ENCODE measurements at places on chromosomes 11 and 22.
A peak's percentile ranks its signal among the peaks of the same experiment; 100 is the strongest.

- no peak for DNase-seq
Measured at GRCh38 chr11:66373265-66373664, 1.7 kb upstream of the SLC29A2 start.

DNA sequence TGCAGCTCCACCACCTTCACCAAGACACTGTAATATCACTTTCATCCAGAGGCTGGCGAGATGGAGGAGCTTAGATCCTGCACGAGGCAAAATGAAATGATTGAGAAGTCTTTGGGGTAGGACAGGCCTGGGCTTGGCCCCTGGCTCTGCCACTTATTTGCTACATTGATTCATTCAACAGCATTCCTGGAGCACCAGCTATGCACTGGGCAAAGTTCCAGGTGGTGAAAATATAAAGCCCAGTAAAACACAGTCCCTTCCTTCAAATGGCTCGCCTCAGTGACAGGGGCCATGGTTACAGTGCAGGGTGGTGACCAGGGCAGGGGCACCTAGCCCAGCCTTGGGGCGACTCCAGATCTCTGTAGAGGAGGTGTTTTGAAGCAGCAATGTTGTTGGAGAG, 19.7 kb downstream of the ALX4 start:
- peak; percentile 41 for DNase-seq

- DNase-seq: no peak
Measured at GRCh38 chr11:113847111-113847510, 28.3 kb downstream of the USP28 start.

- no peak for DNase-seq
Measured at GRCh38 chr11:59866836-59867235, 549 bp upstream of the TCN1 start.

DNA sequence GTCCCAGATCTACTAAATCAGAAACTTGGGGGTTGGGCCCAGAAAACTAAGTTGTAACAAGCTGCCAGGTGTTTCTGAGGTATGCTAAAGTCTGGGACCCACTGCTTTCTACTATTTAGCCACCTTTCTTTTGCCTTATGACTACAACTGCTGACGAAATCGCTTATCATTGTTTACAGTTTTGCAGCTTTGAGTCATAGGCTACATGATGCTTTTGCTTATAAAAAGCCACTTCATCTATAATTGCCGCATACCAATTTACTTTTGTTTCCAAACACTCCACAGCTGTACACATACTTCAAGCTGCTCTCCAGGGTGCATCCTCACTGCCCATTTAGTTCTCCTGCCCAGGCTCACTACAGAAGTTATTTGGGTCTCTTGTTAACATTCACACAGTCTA, 144.7 kb downstream of the ENTHD1 start:
- DNase-seq: no peak

- DNase-seq: no peak
Measured at GRCh38 chr11:86442420-86442819, 67.7 kb downstream of the CCDC81 start.

DNA sequence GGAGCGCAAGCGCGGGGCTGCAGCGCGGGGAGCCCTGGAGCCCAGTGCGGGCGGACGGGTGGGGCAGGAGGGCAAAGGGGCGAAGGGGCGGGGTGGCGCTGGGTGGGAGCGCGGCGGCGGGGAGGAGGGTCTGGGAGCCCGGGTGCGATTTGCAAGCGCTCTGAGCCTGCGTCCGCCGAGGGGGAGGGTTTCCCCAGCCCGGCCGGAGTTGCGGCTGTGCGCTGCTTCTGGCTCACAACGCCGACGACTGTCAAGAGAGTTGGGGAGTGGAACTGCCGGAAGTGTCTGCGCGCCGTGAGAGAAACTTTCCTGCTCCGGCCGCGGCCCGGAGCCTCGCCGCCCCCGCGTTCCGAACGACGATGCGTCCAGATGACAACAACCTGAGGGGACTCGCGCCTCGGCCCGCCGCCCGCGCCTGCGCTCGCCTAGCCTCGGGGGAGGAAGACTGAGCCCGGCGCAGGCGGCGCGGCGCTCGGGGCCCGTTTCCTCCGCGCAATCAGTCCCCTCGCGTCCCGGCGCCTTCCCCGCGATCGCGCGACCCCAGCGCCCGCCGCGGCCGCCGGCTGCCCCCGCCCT, at the start of gene ARHGAP42:
ARHGAP42 (plus strand) TSS at position 235 of the 576 bp plus-strand sequence. CDS start 391 bp downstream, outside the sequence.
- DNase-seq: peak; percentile 58

- DNase-seq: no peak
Measured at GRCh38 chr11:35061516-35062440, 77.2 kb upstream of the CD44 start.

DNA sequence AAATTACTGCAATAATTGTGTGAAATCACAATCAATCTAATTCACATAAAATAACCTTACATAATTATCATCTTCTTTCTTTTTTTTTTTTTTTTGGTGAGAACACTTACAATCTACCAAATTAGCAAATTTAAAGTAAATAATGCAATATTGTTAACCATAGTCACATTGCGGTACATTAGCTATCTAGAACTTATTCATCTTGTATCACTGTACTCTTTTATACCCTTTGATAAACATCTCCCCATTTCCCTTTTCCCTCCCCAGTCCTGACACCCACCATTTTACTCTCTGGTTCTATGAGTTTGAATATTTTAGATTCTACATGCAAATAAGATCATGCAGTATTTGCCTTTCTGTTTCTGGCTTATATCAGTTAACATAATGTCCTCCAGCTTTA, 24.0 kb upstream of the PRAME start:
- DNase-seq: no peak

DNA sequence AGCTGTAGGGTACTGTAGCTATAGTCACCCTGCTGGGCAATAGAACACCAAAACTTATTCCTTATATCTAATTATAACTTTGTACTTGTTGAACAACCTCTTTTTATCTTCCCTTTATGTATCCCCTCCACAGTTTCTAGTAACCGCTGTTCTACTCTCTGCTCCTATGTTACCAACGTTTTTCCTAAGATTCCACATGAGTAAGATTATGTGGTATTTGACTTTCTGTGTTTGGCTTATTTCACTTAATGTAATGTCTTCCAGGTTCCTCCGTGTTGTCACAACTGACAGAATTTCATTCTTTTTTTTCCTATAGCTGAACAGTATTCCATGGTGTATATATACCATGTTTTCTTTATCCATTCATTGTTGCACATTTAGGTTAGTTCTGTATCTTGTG, 258.4 kb downstream of the DYNC2H1 start:
- DNase-seq: no peak

DNA sequence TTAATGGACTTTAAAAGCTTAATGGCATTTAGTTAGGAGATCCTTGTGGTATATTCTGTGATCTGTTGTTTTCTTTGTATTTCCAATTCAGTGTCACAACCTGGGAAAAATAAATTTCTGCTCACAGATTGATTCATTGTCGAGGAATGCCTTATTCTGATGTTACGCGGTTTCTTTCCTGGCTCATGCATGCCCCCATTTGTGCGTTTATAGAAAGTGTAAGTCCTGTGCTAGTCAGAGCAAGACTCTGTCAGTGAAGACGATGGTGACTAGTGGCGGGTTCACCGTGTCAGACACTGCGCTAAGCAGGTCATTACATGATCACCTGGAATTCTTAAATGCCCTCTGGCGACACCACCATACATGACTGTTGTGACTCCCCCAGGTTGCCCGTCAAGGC, 169.4 kb downstream of the TBC1D22A start:
- DNase-seq: no peak

- no peak for DNase-seq
Measured at GRCh38 chr11:19392847-19393518, 152.2 kb upstream of the E2F8 start.

GRCh38 chr11:65186701-65187100, 5.0 kb downstream of the CAPN1 start:
- DNase-seq: no peak

DNA sequence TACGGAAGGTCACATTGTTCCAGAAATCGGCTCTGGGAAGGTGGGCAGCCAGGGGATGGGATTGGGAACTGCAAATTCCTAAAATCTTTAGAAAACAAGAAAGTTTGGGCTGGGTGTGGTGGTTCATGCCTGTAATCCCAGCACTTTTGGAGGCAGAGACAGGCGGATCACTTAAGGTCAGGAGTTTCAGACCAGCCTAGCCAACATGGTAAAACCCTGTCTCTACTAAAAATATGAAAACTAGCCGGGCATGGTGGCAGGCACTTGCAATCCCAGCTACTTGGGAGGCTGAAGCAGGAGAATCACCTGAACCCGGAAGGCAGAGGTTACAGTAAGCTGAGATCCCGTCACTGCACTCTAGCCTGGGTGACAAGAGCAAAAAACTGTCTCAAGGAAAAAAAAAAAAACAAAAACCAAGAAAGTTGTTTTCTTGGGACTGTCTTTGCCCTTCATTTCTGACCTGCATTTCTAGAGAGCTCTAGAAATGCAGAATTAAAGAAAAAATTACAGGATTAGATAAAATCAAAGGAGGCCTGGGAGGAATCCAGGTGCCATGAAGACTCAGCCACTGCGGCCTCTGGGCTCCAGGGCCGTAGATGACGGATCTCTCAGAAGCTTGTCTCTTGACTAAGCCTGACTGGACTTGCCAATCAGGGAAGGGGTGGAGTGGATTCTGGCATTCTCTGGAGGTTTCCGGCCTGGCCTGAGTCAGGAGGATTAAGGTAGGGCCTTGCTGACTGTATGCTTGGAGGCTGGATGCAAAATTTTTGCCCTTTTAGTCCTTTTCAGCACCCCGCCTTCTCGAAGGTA, 5.3 kb upstream of the MALAT1 start:
- DNase-seq: peak; percentile 71

DNA sequence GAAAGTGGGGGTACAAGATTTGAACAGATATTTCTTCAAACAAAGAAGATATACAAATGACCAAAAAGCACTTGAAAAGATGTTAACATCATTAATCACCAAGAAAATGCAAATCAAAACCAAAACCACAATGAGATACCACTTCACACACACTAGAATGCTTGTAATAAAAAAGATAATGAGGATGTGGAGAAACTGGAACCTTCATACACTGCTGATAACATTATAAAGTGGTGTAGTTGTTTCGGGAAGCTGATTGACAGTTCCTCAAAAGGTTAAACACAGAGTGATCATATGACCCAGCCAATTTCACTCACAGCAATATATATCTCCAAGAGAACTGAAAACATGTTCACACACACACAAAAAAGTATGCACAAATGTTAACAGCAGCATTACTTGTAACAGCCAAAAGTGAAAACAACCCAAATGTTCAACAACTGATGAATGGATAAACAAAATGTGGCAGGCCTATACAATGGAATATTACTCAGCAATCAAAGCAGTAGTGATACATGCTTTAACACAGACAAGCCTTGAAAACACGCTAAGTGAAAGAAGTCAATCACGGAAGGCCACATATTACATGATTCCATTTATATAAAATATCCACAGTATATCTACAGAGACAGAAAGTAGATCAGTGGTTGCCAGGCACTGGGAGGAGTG, 15.1 kb downstream of the PITPNB start:
- no peak for DNase-seq

DNA sequence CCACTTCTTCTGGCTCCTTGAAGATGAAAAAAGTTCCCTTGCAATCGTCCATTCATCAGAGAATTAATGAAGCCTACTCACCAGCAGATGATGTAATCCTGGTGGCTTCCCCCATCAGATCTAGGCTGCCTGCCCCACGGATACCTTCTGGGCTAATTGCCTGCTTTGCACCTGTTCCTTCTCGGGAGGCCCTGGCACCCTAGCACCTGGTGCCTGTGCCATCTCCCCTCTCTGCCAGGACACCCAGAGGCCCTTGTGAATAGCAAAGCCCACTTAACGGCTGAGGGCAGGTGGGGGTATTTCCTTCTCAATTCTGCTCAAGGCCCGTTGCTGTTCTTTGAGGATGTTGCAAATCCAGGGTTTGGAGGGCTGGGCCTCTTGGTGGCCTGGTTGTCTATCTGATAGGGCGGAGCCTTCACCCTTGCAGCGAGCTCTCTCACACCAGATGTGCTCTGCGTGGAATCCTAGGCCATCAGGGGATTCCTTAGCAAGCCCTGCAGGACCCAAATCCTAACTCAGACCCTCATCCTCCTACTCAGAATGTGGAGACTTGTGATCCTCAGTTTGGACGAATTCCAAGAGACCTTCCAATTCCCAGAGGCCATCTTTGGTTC, at the start of gene LMO2:
LMO2 (minus strand) TSS at position 363 of the 614 bp plus-strand sequence. CDS start 22,360 bp downstream, outside the sequence.
- DNase-seq: no peak

GRCh38 chr11:118198370-118198769, 21.9 kb upstream of the SCN2B start:
- peak; percentile 75 for DNase-seq

GRCh38 chr22:49573109-49573765, 254.4 kb downstream of the BRD1 start:
- no peak for DNase-seq

- no peak for DNase-seq
Measured at GRCh38 chr22:26551568-26551967, 38.4 kb downstream of the TPST2 start.

- no peak for DNase-seq
Measured at GRCh38 chr11:63552921-63553320, 10.3 kb downstream of the PLAAT2 start.

DNA sequence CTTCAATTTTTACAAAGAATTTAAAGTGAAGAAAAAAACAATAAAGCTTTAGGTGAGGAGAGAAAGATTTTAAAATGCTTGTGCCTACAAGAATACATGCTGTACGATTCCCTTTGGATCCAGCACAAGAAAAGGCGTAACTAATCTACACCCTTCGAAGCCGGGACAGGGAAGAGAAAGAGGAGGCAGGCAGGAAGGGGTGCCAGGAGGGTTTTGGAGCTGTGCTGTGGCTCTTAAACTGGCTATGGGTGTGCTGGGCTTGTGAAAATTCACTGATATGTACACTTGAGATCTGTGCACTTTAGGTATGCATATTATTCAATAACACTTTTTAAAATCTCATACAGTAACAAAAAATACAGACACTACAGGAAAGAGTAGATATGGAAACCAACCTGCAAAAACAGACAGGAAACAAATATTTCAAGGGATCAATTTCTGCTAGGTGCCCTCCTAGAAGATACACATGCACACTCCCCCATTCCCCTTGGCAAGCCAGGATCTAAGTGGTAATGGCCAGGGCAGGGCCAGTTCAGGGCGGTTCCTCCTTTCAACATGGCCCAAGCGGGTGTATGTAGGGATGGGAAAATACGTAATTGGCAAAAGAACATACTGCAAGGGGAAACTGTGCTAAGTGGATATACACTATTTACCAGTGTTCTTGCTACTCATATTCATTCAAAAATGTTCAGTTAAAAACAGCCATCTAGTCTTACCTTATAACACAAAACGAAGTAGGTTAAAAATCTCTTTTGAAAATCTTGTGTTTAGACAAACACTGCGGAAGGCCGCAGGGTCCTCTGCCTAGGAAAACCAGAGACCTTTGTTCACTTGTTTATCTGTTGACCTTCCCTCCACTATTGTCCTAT, 54.2 kb downstream of the PACSIN2 start:
- no peak for DNase-seq

Data from LoVo (cell line).